ENCODE measurements at places on chromosomes 6 and 20. TPM values are rescaled to one million over a fixed set of nuclear protein-coding genes. Genes with fewer than 3 reads are reported as not detected.

Gene OGFRL1
- total RNA-seq = 40.5 TPM

Gene SLC4A11
- total RNA-seq = 1.2 TPM

Gene CHRNA4
- not detected for total RNA-seq

Gene RNF217
- 34.1 TPM for total RNA-seq

Gene SYNCRIP
- 98.4 TPM for total RNA-seq

DNA sequence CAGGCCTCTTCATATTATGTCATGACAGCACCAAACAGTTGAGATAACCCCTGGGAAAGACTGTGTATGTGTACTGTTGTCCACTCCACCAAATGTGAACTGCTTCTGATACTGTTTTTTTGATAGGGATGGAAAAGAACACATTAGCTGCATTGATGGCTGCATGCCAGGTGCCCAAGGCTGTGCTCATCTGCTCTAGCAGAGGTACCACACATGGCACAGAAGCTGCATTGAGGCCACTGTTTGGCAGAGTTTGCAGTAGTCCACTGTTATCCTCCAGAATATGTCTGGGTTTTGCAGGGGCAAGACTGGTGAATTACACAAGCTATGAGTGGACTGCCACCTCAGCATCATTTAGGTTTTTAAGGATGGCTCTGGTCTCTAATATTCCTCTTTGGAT, 28.2 kb upstream of the ELMO2 start:
- DNase-seq = no peak

- no peak for DNase-seq
Measured at GRCh38 chr20:17482536-17482935, 48.6 kb downstream of the BFSP1 start.

GRCh38 chr6:33904050-33904746, 100.4 kb upstream of the MLN start:
- no peak for DNase-seq

- DNase-seq = no peak
Measured at GRCh38 chr20:4869290-4870193, 131.8 kb downstream of the SLC23A2 start.

GRCh38 chr6:107386340-107386739, 73.0 kb downstream of the PDSS2 start:
- DNase-seq = no peak

DNA sequence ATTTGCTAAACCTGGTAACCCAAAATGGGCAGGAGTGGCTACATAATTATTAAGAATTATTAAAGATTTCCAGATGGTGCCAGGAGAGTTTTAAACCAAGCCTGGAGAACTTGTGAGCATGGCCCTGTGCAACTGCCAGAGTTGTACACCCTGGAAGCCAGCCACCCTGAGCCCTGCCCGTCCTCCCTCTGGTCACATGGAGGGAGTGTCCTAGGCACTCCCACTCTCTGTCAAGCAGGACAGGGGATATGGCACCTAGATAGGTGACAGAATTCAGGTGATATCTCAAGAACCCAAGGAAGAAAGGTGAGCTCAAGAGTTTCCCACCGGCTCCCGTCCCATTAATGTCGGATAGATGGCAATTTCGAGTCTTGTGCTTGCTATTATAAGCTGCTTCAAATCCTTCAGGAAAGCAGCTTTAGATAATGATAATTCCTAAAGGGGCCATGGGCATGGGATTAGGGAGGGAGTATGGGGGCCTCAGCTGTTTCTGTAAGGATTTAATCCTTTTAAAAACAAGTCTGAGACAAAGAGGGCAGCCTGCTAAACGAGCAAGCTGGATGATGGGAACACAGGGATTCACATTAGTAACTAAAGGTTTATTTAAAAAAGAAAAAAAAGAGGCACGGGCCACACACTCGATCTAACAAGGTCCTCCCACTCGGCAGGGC, 169.1 kb downstream of the BMP7 start:
- DNase-seq = no peak

DNA sequence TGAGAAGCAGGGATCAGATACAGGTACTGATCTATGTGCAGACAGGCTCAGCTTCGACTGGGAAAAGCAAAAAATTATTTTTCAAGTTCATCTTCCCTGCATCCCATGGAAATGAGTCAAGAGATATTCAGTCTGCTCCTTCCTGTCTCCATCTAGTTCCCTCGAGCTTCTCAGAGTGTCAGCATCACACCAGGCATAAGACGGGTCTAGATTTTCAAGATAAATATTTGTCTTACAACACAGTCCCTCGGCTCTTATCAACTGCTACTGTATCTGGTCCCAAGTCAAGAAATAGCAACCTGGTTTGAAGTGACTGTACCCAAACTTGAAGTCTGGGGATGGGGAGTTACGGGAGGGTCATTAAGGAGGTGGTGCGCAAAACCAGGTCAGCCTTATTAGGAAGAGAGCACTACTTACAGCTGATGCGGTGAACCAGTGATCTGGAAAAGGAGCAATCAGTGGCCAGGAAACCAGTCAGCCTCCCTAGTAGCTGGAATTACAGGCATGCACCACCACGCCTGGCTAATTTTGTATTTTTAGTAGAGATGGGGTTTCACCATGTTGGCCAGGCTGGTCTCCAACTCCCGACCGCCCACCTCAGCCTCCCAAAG, 29.7 kb downstream of the ZMYND8 start:
- no peak for DNase-seq

GRCh38 chr6:79864001-79864400, 83.4 kb downstream of the ELOVL4 start:
- no peak for DNase-seq

- DNase-seq = no peak
Measured at GRCh38 chr6:89834884-89835792, 5.5 kb downstream of the CASP8AP2 start.

GRCh38 chr6:34901930-34902329, 12.9 kb downstream of the ANKS1A start:
- DNase-seq = no peak

GRCh38 chr6:70221025-70221714, 81.7 kb downstream of the COL9A1 start:
- DNase-seq = no peak

- no peak for DNase-seq
Measured at GRCh38 chr6:5089481-5090438, 4.6 kb downstream of the PPP1R3G start.

- DNase-seq = no peak
Measured at GRCh38 chr6:33757906-33758305, 11.2 kb upstream of the IP6K3 start.

- DNase-seq = peak; percentile 59
Measured at GRCh38 chr20:57308451-57309271, 20.9 kb upstream of the SPO11 start.

DNA sequence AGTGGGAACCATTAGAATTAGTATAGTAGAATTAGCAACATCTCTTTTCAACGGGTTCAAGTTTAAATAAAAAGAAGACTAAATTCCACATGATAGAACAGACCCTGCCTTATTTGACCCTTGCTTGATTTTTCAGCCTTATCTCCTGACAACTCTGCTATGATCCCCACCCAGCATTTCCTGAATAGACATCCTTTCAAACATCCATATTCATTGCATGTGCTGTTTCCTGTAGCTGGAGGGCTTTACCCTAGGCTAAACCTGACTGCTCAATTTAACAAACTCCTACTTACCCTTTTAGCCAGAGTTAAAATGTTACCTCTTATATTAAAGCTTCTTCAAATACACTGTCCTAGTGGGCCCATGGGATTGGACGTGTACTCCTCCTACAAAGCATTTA, 594.8 kb upstream of the ARID1B start:
- DNase-seq = no peak

GRCh38 chr6:112639391-112639831, 292.3 kb downstream of the RFPL4B start:
- no peak for DNase-seq

DNA sequence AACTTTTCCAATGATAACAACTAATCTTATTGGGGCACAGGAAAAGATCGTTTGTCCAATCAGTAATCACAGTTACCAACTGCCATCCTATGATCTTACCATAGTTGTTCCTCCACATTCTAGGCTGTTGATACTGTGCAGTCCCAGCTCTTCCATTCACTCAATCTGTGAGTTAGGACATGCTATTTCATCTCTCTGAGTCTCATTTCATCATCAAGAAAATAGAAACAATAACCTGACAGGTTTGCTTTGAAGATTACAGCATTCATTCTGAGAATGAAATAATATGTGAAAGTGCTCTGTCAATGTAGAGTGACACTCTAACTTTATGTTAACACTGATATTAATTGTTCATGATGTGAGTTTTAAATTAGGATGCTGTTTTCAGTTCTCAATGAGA, 89.8 kb downstream of the KIF13A start:
- no peak for DNase-seq

- DNase-seq = no peak
Measured at GRCh38 chr6:3119040-3119723, 671 bp downstream of the BPHL start.

- no peak for DNase-seq
Measured at GRCh38 chr6:27565839-27566779, 93.2 kb upstream of the ZNF184 start.

DNA sequence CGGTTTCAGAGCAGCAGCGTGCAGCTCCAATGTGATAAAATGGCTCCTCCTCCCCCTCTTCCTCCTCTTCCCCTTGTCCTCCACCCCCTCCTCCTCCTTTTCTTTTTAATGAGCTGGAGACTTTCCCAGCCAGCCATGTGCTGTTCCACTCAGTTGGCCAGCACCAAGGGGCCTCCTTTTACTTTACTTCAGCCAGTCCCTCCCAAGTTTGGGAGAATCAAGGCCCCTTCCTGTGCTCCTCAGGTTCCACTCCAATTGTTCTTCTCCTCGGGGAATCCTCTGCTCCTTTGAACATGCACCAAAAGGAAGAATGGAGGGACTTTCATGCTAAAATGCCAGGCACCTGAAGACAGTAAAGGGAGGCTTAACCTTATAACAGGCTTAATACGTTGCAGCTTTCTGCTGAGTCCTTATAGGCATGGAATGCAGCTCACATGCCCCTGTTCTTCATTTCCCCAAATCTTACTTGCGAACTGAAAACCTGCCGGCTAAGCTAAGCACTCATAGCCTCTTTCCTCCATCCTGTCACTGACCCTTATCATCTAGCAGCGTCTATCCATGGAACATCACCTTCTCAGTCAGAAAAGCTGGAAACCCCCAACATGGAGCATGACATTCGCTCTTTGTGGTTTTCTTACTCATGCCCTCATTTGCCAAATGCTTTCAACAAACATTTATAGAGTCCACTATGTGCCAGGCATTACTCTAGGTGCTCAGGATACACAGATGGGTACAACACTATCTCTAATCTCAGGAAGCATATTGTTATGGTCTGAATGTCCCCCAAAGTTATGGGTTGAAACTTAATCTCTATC, 170.6 kb downstream of the PHACTR1 start:
- DNase-seq = no peak

DNA sequence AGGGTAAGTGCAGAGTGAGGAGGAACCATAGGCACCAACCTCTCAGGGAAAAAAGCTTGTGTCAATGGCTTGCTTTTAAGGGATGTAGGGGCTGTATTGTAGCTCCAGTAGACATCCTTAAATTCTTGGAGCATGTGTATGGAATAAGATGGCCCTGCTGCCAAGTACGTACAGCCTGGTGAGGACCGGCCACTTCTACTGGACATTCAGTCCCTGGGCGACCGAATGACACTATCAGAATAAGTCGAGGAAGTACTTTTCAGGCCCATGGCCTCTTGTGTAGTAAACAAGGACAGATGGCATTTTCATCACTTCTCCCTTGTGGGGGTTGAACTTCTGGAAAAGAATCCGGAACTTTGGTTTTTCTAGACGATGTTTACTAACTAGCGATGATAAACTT, 32.8 kb downstream of the GFRA4 start:
- DNase-seq = no peak

DNA sequence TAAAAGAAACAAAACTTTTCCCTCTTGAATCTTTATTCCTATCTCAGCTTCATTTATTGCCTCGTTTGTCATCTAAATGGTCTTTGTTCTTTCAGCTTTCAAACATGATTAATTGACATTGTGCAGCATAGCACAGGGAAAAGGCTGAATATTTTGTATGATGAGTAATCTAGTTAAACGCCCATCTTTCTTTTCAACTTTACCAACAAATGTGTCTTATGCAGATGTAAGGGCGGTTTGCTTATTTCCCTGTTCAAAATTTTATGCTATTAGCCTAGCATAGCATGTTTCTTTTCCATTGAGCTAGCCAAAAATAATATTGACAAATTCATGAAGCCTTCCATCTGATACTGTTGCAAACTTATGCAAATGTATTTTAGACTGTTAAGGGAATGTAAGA, 176.4 kb upstream of the AKAP12 start:
- DNase-seq = no peak

- no peak for DNase-seq
Measured at GRCh38 chr6:80640176-80640575, 533.7 kb downstream of the BCKDHB start.

- no peak for DNase-seq
Measured at GRCh38 chr6:159445351-159445750, 247.7 kb downstream of the SOD2 start.

GRCh38 chr6:150689900-150690590, 90.4 kb downstream of the PLEKHG1 start:
- DNase-seq = no peak

DNA sequence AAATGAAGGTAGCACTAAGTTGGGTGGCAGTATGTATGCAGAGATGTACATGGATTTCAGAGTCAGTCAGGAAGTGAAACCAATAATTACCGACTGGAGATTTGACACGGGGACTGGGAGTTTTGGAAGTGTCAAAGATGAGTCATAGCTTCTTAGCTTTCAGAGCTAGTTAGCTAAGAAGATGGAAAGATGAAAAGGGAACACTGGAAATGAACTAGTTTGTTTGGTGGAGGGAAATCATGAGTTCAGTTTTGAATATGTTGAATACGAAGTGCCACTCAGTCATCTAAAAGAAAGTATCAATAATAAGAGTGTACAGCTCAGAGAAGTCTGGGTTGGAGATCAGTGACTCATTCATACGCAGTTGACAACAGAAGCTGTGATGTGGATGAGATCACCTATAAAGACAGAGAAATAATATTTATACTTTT, 7.5 kb downstream of the ESF1 start:
- DNase-seq = no peak

GRCh38 chr6:98292810-98293209, 541.6 kb upstream of the POU3F2 start:
- DNase-seq = no peak

DNA sequence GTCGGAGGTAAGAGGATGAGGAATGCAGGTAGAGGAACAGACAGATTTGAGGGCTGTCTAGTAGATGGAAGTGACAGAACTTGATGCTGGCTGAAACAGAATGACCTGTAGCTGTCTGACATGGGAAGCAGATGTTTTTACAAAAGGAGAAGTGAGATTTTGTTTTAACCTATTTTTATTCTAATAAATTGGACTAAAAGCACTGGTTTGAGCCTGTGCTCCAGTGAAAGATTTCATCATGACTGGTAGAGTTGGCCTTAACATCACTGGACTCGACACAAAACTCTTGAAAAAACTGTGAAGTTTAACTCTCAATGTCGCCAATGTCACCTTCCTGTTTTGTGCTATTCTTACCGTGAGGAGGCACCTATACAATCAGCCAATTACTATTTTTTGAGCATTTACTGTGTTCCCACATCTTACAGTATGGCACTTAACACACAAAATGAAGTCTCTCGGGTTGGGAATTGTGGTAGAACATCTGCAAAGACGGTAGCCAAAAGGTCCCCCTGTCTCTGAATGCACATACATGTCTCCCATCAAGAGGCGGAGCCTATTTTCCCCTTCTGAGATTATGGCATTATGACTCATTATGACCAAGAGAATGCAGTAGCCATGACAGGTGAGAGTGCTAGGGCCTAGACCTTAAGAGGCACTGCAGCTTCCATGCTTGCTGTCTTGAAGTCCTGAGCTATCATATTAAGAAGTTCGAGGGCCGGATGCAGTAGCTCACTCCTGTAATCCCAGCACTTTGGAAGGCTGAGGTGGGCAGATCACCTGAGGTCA, 93.2 kb downstream of the FOXF2 start:
- no peak for DNase-seq

- no peak for DNase-seq
Measured at GRCh38 chr6:20680697-20681165, 146.5 kb downstream of the CDKAL1 start.
